ENCODE measurements at places on chromosomes 1 and 21. TPM values are rescaled to one million over a fixed set of nuclear protein-coding genes. Genes with fewer than 3 reads are reported as not detected.

DNA sequence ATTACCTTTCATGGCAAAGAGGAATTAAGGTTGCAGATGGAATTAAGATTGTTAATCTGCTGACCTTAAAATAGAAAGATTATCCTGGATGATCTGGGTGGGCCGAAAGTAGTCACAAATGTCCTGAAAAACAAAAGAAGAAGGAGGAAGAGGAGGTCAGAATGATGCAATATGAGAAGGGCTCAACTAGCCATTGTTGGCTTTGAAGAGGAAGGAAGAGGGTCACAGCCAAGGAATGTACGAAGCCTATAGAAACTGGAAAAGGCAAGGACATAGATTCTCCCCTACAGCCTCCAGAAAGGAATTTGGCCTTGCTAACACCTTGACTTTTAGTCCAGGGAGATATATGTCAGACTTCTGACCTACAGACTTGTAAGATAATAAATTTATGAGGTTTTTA lies 39.4 kb upstream of the FMOD start:
- no peak for DNase-seq

GRCh38 chr1:235068158-235069121 lies 60.2 kb downstream of the TOMM20 start:
- DNase-seq, result no peak

Gene OR2T29
- not detected for total RNA-seq

DNA sequence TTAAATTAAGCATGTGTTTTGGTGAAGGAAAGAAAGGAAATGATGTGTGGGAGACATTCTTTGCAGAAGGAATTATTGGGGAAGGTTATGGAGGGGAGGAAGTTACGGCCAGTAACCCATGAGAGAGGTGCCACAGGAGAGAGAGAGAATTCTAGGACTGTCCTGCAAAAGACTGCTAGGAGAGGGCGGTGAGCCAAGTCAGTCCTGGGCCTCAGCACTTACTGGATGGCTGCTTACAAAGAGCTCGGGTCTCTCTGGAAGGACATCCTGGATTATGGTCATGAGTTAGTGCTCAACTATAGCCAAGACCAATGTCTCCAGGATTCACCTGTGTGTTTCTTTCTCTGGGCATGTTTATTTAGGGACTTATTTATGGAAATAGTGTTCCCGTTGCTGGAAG lies 74.4 kb upstream of the HSD17B7 start:
- DNase-seq, result no peak

- DNase-seq, result no peak
These were observed 30.1 kb downstream of the NFASC start for GRCh38 chr1:204900721-204901120.

Gene PRDX1
- total RNA-seq, result 196 TPM

GRCh38 chr1:168617974-168618750 lies 41.8 kb downstream of the XCL1 start:
- no peak for DNase-seq

Gene RIIAD1
- not detected for total RNA-seq

Gene AVPR1B
- total RNA-seq, result not detected

DNA sequence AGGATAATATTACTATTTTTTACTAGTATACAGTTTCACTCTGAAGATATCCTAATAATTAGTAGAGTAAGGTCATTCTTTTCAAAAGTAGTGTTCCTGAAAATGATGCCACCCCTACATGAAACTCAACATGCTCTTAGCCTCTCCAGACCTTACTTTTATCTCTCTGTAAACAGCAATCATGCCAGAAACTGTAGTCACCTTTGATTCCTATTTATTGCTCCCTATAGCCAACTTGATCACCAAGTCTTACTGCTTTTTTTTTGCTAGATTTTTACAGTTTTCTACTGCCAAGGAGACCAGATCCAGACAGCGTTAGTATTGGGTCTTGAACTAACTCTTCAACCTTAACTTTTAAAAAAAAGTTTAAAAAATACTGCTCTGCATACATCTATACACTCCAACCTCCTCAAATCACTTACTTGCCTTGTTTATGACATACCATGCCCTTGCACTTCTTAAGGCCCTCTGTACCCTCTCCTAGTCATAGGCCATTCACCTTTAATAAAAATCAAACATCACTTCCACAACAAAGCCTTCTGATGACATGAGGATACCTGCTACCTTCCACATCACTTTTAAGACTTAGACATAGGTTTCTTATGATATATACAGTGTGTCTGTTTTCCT lies 36.1 kb downstream of the ZNHIT6 start:
- no peak for DNase-seq

DNA sequence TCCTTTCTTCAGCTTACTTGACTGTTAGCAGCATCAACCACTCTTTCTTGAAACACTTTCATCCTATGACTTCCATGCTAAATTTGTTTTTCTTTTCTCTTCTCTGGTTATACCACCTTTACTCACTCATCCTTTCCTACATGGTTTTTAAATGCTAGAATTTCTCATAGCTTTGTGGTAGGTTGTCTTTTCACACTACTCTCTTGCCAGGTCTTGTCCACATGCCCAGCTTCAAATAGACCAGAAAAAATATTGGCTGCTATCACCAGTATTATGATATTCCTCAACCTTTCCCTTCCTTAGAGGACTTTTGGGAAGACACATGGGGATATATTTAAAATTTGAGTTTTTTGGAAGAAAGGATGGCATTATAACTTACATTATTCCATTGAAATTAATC lies 48.8 kb downstream of the PPP1R12B start:
- no peak for DNase-seq

Gene EXO1
- 0.42 TPM for total RNA-seq

Gene F13B
- not detected for total RNA-seq

GRCh38 chr1:95384567-95384966 lies 150.6 kb downstream of the RWDD3 start:
- no peak for DNase-seq

- no peak for DNase-seq
These were observed 193.2 kb downstream of the LHX8 start for GRCh38 chr1:75327395-75327794.

Gene RUNX1
- total RNA-seq, result 47.4 TPM

GRCh38 chr21:42308161-42308913 lies 6.9 kb downstream of the TFF3 start:
- no peak for DNase-seq

DNA sequence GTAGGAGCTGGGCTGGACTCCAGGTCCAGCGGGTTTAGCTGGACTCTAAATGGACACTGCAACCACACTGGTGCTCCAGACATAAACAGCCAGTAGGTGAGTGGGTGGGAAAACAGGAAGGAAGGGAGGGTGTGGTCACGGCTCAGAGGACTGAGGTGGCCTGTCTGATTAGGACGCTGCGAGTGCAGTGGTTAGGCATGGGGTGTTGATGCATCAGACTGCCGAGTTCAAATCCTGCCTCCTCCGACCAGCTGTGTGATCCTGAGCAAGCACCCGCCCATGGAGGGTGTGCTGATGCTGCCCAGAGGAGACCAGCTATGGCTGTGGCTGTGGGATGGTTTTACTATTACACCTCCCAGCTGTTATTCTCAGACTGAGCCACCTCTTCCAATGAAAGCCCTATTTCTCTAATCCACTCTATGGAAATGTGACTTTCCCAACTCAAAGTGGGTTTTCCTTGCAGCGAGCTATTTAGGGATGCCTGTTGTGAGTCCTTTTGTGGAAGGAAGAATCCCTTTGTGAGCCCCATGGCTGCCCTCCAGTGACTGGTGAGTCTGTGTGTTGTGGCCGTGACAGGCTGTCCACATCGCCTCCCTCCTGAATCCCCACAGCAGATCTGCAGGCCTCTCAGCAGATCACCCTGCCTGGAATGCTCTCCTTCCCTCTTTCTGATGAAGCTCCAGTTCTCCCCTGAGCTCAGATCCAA lies 56.6 kb upstream of the EDN2 start:
- DNase-seq, result no peak

DNA sequence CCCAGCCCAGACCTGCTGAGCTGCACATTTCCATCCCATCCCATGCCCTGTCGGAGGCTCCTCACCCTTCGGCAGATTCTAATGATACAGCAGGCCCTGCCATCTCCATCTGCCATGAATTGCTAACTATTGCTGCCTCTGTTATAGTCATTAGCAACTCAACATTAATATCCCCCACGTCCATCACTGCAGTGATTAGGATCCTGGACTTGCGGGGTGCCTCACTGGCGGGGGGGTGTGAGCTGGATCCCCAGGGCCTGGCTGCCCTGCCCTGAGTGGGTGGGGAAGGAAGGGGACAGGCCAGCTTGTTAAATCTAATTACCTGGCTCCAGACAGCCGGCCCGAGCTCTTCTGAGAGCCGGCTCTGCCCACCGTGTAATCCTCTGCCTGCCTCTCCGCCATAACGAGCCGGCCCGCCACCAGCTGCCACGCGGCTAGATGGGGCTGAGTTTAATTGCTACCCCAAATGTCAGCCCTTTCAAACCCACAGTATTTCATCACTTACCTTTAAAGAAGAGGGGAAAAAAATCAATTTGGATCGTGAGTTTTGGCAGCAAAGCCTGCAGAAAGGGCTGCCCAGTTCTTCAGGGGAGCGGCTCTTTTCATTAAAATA lies 227.3 kb upstream of the CSF3R start:
- DNase-seq, result no peak

Gene BMP8B
- total RNA-seq, result 2.5 TPM

Gene SUSD4
- not detected for total RNA-seq

Data from thoracic aorta (tissue), 2 donors.